ENCODE measurements at places on chromosomes 7 and 10.

GRCh38 chr10:72328045-72328828, 26.5 kb downstream of the DNAJB12 start:
- DNase-seq, result peak; percentile 78

- DNase-seq, result no peak
Measured at GRCh38 chr10:17007418-17007770, 122.2 kb downstream of the CUBN start.

DNA sequence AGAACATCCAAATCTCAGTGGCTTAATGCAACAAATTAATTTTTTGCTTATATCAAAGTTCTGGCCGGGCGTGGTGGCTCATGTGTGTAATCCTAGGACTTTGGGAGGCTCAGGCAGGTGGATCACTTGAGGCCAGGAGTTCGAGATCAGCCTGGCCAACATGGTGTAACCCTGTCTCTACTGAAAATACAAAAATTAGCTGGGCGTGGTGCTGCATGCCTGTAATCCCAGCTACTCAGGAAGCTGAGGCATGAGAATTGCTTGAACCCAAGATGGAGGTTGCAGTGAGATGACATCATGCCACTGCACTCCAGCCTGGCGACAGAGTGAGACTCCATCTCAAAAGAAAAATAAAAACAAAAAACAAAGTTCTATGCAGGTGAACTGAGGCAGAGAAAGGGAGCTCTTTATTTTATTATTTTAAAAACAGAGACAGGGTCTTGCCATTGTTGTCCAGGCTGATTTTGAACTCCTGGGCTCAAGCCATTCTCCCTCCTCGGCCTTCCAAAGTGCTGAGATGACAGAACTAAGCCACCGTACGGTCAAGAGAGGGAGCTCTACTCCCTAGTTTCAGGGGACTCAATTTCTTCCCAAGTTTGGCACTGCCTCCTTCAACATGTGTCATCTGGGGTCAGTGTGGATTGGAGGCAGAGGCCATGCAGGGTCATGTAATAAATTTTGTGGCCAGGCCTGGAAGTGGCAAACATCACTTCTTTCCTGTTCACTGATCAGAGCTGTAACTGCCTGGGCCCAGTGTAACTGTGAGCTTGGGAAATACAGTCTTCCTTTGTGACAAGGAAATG, 2.4 kb downstream of the ADCK2 start:
- peak; percentile 64 for DNase-seq

DNA sequence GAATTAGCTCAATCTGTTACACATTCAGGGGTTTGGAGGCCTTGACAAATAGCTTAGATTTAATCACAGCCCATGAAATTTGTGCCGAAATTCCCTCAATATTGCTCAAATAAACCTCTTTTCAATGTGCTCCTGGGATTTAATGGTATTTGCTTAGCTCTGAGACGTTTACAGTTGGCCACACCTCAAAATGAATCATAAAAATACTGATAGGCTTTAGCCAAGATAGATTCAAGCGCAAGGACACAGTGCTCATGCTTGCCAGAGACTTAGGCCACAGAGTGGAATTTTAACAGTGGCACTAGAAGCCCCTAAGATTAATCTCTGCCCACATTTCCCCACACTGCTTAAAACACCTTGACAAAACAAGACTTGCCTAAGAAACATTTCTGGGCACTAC, 2.3 kb upstream of the SEMA3C start:
- peak; percentile 37 for DNase-seq

Data from fibroblast of pulmonary artery (primary cell).